ENCODE measurements at places on chromosomes 3 and 15.

DNA sequence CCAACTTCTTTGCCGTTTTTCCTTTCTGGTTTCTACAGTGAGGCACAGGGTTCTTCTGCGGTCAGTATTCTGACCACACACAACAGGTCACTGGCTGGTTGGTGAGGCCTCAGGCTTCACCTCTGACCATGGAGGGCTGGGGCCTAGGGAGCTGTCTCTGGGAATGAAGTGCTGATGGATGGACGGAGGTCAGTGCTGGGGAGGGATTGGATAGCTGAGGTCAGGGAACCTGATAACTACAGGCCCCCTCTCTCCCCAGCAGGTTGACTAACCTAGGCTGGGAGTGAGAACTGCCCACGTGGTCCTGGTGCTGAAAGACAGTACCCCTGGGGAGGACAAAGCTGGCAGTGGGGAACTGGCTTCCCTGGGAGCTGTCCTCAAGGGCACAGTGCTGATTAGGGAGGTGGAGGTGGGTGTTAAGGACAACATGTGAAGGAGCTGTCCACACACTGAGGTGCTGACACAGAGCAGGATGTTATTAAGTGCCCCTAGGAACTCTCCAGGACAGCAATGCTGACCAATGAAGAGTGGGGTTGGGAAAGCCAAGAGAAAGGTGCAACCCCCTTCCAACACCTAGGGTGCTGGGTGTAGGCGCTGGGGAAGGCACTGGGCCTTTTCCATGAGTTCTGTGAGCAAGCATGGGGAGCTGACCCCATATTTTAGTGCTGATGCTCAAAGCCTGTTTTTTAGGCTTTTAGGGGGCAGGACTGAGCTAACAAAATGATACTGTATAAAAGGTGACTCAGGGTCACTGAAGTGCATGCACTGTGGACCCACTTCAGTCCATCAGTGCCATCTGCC, 45.2 kb downstream of the ATP2B2 start:
- no peak for DNase-seq

GRCh38 chr3:8606701-8607231, 37.8 kb downstream of the SSUH2 start:
- DNase-seq: no peak

- no peak for DNase-seq
These were observed 34.0 kb upstream of the TRPM1 start for GRCh38 chr15:31135523-31135922.

- DNase-seq: no peak
These were observed 318.9 kb upstream of the IL12A start for GRCh38 chr3:159669766-159670165.

- no peak for DNase-seq
These were observed 9.3 kb upstream of the PLXND1 start for GRCh38 chr3:129615751-129616281.

DNA sequence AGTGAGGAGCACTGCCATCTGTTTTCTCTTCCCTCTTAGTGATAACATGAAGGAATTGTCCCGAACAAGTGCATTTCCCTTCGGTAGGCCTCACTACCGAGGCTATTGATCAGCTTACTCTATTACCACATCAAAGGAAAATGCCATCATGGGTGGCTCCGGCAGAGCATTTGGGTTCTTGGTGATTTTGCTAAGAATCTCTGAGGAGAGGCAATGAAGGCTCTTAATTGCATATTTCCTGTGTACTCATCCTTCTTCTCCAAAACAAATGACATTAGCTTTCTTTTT, 35.3 kb downstream of the CHRD start:
- no peak for DNase-seq

GRCh38 chr3:172125963-172126457, 86.6 kb downstream of the FNDC3B start:
- DNase-seq: no peak

- no peak for DNase-seq
These were observed 6.2 kb upstream of the ATP13A4 start for GRCh38 chr3:193560870-193561269.

DNA sequence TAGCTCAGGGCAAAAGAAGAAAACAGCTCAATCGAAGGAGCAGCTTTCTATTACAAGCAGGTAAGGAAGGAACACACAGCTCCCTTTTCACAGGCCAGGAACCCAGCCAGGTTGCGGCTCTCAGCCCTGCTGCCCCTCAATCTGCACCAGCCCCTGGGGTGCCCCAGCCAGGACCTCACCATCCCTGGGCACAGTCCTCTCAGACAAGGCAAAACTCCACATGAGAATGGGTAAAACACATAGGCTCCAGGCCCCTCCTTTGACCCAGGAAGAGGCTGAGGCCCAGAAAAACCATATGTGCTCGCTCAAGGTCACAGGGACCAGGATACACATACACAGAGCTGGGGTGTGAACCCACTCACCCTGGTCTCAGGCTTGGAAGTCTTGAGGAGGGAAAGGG, 178.7 kb upstream of the TLE3 start:
- no peak for DNase-seq

- DNase-seq: no peak
These were observed 17.4 kb downstream of the ZIC4 start for GRCh38 chr3:147388700-147389580.

- no peak for DNase-seq
These were observed 14.7 kb downstream of the CMTM6 start for GRCh38 chr3:32487781-32488473.

DNA sequence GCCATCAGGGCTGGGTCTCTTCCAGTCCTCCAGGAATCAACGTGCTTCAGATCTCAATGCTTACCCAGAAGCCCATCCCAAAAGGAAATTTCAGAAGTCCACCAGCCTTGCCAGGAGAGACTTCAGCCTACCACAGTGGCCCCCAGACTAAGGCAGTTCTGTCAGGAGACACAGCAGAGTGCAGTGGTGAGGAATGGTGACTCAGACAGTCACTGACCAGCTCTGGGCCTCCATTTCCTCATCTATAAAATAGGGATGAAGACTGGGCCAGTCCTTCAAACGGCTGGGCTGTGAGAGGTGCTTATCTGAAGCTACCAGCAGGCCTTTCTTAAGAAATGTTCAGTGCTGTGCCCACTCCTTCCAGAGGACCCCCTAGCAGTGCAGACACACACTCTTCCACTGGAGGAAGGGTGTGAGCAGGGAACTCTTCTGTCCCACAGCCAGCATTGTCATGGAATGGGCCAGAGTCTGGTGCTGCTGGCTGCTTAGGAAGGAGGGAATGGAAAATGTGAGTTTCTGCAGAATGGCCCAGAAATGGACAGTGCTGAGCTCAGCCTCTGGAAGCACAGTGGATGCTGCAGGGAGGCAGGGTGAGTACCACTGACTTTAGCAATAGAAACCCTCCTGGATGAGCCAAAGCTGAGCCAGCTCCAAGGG, 41.6 kb upstream of the DUSP7 start:
- DNase-seq: no peak

DNA sequence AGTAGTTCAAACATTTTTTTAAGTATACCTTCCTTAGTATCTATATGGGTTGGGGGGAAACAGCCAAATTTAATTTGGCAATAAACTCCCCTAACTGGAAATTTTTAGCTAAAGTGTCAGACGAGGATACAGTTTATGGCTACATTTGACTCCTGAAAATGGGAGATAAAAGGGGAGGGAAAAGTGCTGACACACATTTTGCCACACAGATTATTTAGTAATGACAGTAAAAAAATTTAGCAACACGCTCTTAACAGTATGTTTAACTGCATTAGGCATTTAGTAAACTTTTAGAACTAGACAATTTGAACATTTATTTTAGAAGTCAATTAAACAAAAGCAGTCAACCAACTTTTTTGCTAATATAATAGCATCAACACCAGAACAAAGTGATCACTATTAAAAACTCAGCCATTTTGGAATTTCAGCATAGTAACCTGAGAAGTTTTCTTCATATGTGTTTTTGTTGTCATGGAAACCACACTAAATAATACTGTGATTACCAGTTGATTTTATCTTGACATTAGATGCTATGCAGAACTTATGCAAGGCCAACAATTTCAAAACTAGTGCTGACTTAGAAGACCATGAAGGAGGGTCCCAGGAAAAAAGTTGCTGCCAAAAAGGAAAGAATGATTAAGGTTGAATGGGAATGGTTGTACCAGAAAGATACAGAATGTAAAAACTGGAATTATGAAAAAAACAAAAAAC, 47.0 kb upstream of the TFG start:
- no peak for DNase-seq

GRCh38 chr3:72745146-72745999, 102.9 kb downstream of the SHQ1 start:
- no peak for DNase-seq

GRCh38 chr3:196215493-196216020, 777 bp upstream of the SLC51A start:
- DNase-seq: no peak

DNA sequence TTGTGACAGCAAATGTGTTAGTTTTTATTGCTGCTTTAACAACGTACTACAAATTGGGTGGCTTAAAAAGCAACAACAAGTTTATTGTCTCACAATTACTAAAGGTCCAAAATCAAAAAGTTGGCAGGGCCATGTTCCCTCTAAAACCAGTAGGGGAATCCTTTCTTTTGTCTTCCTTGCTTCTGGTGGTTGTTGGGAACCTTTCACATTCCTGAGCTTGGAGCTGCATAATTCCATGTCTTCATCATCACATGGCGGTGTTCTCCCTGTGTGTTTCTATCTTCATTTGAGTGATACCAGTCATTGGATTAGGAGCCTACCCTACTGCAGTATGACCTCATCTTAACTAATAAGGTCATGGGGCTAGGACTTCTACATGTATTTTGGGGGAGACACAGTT, 7.4 kb downstream of the SPRED1 start:
- no peak for DNase-seq

GRCh38 chr3:49534581-49535441, 19.5 kb upstream of the BSN start:
- DNase-seq: no peak

GRCh38 chr3:127688022-127688415, 15.3 kb downstream of the ABTB1 start:
- DNase-seq: no peak

GRCh38 chr3:86930831-86931230, 60.1 kb downstream of the VGLL3 start:
- DNase-seq: no peak

DNA sequence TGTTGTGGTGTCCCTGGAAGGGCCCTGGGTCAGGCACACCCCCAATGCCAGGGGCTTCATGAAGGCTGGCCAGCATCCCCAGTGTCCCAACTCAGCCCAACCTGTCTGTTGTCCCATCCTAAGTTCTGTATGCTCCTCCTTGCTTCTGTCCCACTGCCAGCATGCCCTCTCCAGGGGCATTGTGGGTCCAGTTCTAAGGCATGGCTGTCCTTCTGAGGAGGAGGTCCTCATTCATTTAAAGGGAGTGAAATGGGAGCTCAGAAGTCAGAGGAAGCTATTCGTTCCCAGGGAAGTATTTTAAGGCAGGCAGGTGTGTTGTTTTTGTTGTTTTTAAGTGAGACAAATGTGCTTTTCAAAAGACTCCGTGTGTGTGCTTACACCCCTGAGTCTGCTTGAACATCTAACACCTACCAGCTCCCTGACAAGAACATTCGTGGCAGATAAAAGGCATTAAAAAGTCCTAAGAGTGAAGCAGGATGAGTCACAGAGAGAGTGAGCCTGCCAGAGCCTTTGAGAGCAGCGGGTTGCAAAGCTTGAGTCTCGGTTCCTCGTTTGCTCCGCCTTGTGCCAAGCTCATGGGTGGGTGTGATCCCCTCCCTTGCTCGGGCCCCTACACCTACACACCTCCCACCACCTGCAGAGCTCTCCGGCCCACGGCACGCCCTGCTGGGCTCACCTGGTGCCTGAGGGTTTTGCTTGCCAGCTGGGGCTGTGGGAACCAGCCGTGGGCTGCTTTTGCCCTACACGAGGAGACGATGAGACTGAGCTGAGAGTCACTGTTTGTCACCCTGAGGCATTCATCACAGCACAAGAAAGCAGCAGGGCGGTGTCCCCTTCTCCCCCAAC, 183.4 kb upstream of the TOPAZ1 start:
- peak; percentile 22 for DNase-seq

DNA sequence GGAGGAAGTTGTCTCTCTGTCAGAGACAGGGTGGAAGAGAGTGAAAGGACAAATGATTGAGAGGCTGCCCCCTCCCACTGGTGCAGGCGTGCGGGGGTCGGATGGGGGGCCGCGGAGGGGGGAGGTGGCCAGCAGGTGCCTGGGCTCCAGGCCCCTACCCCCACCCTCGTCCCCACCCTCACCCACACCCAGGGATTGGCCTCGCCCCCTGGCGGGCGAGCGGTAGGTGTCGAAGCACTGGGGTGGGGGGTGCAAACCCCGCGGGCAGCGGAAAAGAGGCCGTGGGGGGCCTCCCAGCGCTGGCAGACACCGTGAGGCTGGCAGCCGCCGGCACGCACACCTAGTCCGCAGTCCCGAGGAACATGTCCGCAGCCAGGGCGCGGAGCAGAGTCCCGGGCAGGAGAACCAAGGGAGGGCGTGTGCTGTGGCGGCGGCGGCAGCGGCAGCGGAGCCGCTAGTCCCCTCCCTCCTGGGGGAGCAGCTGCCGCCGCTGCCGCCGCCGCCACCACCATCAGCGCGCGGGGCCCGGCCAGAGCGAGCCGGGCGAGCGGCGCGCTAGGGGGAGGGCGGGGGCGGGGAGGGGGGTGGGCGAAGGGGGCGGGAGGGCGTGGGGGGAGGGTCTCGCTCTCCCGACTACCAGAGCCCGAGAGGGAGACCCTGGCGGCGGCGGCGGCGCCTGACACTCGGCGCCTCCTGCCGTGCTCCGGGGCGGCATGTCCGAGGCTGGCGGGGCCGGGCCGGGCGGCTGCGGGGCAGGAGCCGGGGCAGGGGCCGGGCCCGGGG, at the start of gene KAT2B:
Gene KAT2B (plus strand): TSS at position 682 of the 783 bp plus-strand sequence. CDS start 32 bp downstream, at position 714.
- DNase-seq: peak; percentile 96

DNA sequence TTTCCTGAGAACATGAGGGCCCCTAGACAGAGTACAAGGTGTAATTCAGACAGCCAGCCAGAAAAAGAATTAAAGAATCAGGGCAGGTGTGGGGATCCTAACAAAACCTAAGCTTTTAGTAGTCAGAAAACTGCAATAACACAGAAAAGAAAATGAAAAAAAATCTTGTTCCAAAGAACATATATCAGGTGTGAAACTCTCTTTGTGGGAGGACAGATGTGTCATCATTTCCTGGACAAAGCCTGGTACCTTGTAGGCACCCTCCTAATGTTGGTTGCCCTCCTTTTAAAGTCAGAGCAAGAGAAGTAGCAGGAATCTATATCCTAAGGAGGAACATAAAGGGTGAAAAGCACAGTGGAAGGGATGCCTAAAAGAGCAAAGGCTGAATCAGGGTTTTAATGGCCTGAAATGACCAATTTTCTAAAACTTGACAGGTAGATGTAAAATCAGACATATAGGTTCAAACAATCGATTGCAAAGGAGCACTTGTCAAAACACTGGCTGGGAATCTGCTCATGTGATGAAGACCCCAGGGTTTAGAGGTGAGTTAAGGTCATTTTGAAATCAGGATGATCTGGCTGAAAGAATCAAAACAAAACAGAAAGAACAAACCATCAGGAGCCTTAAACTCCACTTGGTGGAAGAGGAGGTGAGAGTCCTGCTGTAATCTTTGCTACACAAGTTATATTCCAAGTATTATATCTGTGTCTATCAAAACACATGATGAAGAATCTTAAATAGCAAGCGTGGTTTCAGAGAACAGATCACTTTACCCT, 54.9 kb downstream of the TGFBR2 start:
- DNase-seq: no peak

GRCh38 chr3:149340310-149340933, 7.0 kb upstream of the TM4SF18 start:
- peak; percentile 10 for DNase-seq

- DNase-seq: no peak
These were observed 470.1 kb upstream of the ATP11B start for GRCh38 chr3:182323126-182323700.

Data from NCI-H526 (cell line).